ENCODE measurements at places on chromosomes 11 and 22. TPM values are rescaled to one million over a fixed set of nuclear protein-coding genes. Genes with fewer than 3 reads are reported as not detected.
A peak's percentile ranks its signal among the peaks of the same experiment; 100 is the strongest.

DNA sequence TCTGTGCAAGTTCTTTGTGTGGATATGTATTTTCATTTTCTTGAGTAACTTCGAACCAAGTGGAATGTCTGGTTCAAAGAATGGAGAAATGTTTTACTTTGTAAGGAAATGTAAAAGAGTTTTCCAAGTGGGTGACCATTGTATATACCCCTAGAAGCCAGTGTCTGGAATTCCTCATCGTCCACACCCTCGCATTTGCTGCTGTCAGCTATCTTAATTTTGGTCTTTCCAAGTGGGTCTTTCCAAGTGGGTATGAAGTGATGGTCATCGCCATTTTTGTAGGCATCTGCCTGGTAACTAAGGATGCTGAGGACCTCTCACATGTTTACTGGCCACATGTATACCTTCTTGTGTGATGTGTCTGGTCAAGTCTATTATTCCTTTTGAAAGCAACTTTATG, 547.5 kb downstream of the TBC1D22A start:
- no peaks in the 10 kb centered on the region for H3K27me3 ChIP-seq
- H3K27ac ChIP-seq, result no peak overlapping the region
- H3K36me3 ChIP-seq, result no peaks in the 10 kb centered on the region
- DNase-seq, result no peak

- H3K27me3 ChIP-seq, result no peaks in the 10 kb centered on the region
- H3K4me1 ChIP-seq, result no peaks in the 10 kb centered on the region
- no peak for DNase-seq
- no peak overlapping the region for H3K27ac ChIP-seq
These were observed 72.8 kb downstream of the MED15 start for GRCh38 chr22:20580179-20580578.

DNA sequence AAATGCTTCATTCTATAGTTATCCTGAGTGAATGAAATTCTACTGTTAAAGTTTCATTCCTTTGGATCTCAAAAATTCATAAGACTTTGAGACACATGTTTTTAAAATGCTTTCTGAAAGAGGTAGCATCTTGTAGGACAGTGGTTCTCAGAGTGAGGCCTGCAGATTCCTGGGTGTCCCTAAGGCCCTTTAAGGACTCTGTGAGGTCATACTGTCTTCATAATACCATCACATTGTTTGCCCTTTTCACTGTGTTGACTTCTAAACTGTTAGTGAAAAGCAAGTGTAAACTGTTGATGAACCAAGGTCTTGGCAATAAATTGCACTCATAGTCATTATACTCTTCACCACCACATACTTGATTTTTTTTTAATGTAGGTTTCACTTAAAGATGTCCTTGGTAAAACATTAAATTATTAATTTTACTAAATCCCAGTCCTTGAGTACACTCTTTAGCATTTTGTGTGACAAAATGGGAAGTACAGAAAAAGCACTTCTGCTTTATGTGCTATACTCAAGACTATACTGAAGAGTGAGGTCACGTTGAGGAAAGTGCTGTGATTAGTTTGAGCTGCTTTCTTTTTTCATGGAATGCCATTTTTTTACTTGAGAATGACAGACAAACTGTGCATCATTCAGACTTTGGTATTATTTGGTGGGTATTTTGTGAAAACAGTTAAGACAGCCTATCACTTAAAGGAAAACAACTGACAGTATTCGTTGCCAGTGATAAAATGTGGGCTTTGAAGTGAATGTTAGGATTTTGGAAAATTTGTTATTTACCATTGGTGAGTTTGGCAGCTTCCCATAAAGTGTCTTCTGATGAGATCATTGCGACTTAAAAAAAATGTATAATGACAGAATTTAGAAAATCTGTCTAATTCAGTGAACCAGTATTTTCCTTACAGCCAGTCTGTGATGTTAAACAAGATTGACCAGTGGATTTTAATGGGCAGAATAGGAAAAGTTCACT, 61.1 kb downstream of the SPECC1L start:
- H3K27ac ChIP-seq, result no peak overlapping the region
- H3K4me1 ChIP-seq, result no peaks in the 10 kb centered on the region
- DNase-seq, result no peak
- peaks cover 7% of the 10 kb centered on the region for H3K36me3 ChIP-seq

DNA sequence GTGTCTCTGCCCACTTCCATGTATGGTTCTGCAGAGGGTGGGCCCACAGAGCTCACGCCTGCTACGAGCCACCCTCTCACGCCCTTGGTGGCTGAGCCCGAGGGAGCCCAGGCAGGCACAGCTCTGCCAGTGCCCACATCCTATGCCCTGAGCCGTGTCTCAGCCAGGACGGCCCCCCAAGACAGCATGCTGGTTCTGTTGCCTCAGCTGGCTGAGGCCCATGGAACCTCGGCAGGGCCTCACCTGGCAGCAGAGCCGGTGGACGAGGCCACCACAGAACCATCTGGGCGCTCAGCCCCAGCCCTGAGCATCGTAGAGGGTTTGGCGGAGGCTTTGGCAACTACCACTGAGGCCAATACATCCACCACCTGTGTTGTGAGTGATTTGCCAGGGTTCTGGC, 64.0 kb downstream of the OTOG start:
- H3K4me1 ChIP-seq, result no peaks in the 10 kb centered on the region
- no peak overlapping the region for H3K27ac ChIP-seq
- no peak for DNase-seq

GRCh38 chr11:73784080-73784634, 3.5 kb upstream of the MRPL48 start:
- H3K4me1 ChIP-seq, result peaks cover 6% of the 10 kb centered on the region
- no peak overlapping the region for H3K4me3 ChIP-seq
- no peak overlapping the region for H3K27ac ChIP-seq
- no peaks in the 10 kb centered on the region for H3K36me3 ChIP-seq

GRCh38 chr11:103923451-103923931, 112.9 kb upstream of the DDI1 start:
- no peak for DNase-seq
- H3K36me3 ChIP-seq, result no peaks in the 10 kb centered on the region
- H3K4me3 ChIP-seq, result no peak overlapping the region
- H3K27ac ChIP-seq, result no peak overlapping the region
- H3K4me1 ChIP-seq, result peaks cover 20% of the 10 kb centered on the region

DNA sequence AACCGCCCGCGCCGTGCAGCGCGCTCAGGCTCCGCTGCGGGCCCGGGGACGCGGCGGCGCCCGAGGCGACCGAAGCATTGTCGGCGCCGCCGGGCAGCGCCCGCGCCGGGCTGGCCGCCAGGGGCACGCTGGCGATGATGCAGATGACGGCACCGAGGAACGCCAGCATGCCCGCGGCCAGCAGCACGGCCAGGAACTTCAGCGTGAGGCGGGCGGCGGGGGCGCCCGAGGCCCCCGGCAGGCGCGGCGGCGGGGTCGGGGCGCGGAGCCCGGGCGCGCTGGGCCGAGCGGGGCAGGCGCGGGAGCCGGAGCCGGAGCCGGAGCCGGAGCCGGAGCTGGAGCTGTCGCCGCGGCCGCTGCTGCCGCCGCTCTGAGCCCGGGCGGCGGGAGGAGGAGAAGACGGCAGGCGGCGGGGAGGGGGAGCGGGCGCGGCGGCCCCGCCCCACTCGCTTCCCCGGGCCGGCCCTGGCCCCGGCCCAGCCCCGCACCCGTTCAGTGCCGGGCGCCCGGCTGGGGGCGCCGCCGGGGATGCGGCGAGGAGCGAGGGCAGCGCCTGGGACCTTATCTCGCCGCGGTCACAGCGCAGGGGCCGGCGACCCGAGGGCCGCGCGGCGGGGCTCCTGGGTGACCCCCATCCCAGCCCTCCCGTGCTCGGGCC, at the start of gene NPTXR:
TSS of gene NPTXR (minus strand) at position 372 of the 658 bp plus-strand sequence.
- no peaks in the 10 kb centered on the region for H3K36me3 ChIP-seq
- H3K27me3 ChIP-seq, result peaks cover 86% of the 10 kb centered on the region
- no peak within 1 kb of the TSS for H3K27ac ChIP-seq
- peak; percentile 89 for DNase-seq
- H3K4me3 ChIP-seq, result peak within 1 kb of the TSS; percentile 61

DNA sequence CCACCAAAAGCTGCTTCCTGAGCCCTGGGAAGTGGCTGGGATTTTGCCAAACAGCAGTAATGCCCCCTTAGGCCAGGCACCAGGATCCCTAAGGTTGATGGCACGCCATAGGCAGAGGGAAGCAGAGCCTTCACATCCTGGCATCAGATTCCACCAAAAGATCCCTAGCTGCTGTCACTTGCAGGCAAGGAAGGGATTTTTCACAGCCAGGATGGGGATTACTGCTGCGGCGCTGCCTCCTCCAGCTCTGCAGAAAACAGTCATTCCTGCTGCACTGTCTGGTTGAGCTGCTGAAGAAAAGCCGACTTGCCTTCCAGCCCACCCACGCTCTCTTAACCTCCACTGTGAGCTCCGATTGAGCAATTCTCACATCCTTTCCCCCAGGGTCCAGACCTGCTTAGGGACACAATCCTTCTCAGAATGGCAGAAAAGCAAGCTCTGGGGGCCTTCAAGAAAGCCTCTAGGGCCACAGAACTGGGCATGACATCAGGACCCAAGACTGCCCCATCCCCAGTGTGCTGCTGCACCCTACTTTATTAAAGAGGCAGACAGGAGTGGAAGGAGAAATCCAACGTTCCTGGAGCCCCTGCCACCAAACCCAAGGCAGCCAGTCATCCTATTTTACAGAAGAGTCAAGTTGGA, 19.9 kb downstream of the SYN3 start:
- no peaks in the 10 kb centered on the region for H3K36me3 ChIP-seq
- H3K4me3 ChIP-seq, result no peak overlapping the region
- H3K27me3 ChIP-seq, result no peaks in the 10 kb centered on the region

GRCh38 chr11:12680246-12680939, 6.2 kb downstream of the TEAD1 start:
- no peaks in the 10 kb centered on the region for H3K36me3 ChIP-seq
- peak overlapping the region; percentile 83 for H3K27ac ChIP-seq
- DNase-seq, result peak; percentile 96
- H3K27me3 ChIP-seq, result no peaks in the 10 kb centered on the region
- H3K4me1 ChIP-seq, result peaks cover 82% of the 10 kb centered on the region

GRCh38 chr11:45538939-45539338, 126.5 kb downstream of the CHST1 start:
- no peaks in the 10 kb centered on the region for H3K36me3 ChIP-seq
- peaks cover 32% of the 10 kb centered on the region for H3K27me3 ChIP-seq
- H3K4me1 ChIP-seq, result no peaks in the 10 kb centered on the region
- no peak overlapping the region for H3K4me3 ChIP-seq
- DNase-seq, result no peak
- H3K27ac ChIP-seq, result no peak overlapping the region

- H3K27me3 ChIP-seq, result no peaks in the 10 kb centered on the region
- no peaks in the 10 kb centered on the region for H3K4me1 ChIP-seq
- no peak overlapping the region for H3K27ac ChIP-seq
- no peaks in the 10 kb centered on the region for H3K36me3 ChIP-seq
- no peak for DNase-seq
- H3K4me3 ChIP-seq, result no peak overlapping the region
These were observed 8.4 kb upstream of the MMP12 start for GRCh38 chr11:102883141-102883540.

DNA sequence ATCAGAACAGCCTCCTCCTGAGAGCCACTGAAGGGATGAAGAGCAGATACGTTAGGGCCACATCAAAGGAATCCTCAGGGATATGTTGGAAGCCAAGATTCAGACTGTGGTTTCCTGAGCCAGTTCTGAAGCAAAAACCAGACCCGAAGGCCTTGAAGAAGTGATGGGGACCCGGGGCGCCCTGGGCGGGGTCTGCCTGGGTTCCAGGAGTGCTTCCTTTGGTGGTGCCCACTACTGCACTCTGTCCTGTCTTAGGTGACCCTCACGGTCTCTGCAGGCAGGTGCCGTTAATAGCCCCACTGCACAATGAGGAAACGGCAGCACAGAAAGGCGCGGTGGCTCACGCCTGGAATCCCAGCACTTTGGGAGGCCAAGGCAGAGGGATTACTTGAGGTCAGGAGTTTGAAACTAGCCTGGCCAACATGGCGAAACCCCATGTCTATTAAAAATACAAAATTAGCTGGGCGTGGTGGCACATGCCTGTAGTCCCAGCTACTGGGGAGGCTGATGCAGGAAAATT, 12.9 kb upstream of the SH3BP1 start:
- H3K27me3 ChIP-seq, result no peaks in the 10 kb centered on the region
- no peak for DNase-seq
- H3K4me3 ChIP-seq, result no peak overlapping the region
- H3K36me3 ChIP-seq, result no peaks in the 10 kb centered on the region
- H3K4me1 ChIP-seq, result peaks cover 4% of the 10 kb centered on the region

DNA sequence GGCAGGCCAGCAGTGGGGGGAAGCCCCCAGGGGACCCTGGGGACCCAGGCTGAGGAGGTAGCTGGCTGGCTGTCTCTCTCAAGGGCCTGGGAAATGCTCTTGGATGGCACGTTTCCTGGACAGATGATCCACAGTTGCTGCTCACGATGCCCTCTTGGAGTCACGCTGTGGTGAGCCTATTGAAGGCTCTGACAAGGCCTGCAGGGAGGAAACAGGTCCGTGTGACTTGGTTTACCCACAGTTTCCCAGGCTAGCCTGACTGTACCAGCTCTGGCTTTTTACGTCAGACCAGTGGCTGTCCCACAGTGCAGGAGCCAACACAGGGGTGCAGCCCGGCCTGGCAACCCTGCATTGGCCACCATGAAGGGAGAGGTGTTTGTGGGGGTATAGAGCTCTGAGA, 29.2 kb upstream of the PPARA start:
- H3K27ac ChIP-seq, result no peak overlapping the region
- no peaks in the 10 kb centered on the region for H3K36me3 ChIP-seq
- no peaks in the 10 kb centered on the region for H3K27me3 ChIP-seq
- H3K4me3 ChIP-seq, result no peak overlapping the region

DNA sequence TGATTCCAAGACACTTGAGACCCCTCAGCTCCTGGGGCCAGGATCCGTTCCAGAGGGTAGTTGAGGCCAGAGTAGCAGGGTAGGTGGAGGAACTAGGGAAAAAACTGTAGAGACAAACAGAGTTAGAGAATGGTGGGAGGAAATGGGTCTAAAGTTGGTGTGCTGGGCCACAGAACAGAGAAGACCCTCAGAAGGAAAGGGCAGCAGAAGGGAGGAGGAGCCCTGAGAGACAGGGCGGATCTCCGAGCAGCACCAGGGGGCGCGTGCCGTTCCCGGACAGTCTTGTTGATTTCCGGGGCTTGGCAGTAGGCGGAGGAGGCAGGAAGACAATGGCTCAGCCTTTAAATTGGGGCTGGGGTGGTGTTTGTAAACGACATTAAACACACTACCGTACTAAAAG, 2.4 kb upstream of the CECR2 start:
- DNase-seq, result peak; percentile 84
- peak overlapping the region; percentile 31 for H3K27ac ChIP-seq
- no peaks in the 10 kb centered on the region for H3K36me3 ChIP-seq

MRGPRX4 gene
- not detected for total RNA-seq

OR10A2 gene
- total RNA-seq, result not detected
